ENCODE measurements at places on chromosomes 4 and X. TPM values are rescaled to one million over a fixed set of nuclear protein-coding genes. Genes with fewer than 3 reads are reported as not detected.

PPEF2 gene
- total RNA-seq: not detected

COL4A5 gene
- 20.5 TPM for total RNA-seq

SPANXB1 gene
- total RNA-seq: not detected

TRIML2 gene
- not detected for total RNA-seq

RAB39B gene
- total RNA-seq: 34.1 TPM

PRSS12 gene
- 21.7 TPM for total RNA-seq

MAGEC3 gene
- 0.23 TPM for total RNA-seq

Measured in diencephalon (tissue), 1 donor.